ENCODE measurements at places on chromosomes 1 and 21. TPM values are rescaled to one million over a fixed set of nuclear protein-coding genes. Genes with fewer than 3 reads are reported as not detected.

TTLL7 gene
- 13.5 TPM for polyA plus RNA-seq

REN gene
- polyA plus RNA-seq, result 0.11 TPM

DNALI1 gene
- 8.3 TPM for polyA plus RNA-seq

PRKAB2 gene
- polyA plus RNA-seq, result 11.3 TPM

STUM gene
- 0.01 TPM for polyA plus RNA-seq

GBP5 gene
- not detected for polyA plus RNA-seq

COL6A1 gene
- 1,137 TPM for polyA plus RNA-seq

HES2 gene
- polyA plus RNA-seq, result 0.02 TPM

VSIG8 gene
- not detected for polyA plus RNA-seq

MEGF6 gene
- 0.54 TPM for polyA plus RNA-seq

TMEM69 gene
- polyA plus RNA-seq, result 54.3 TPM

RNF186 gene
- not detected for polyA plus RNA-seq

CCDC27 gene
- not detected for polyA plus RNA-seq

CYP2J2 gene
- polyA plus RNA-seq, result 0.07 TPM

CLDN17 gene
- not detected for polyA plus RNA-seq

HCN3 gene
- 0.86 TPM for polyA plus RNA-seq

MRPL55 gene
- polyA plus RNA-seq, result 41.0 TPM

ST6GALNAC5 gene
- 0.24 TPM for polyA plus RNA-seq

A3GALT2 gene
- polyA plus RNA-seq, result not detected

ERG gene
- polyA plus RNA-seq, result not detected

FALEC gene
- not detected for polyA plus RNA-seq

PRR9 gene
- polyA plus RNA-seq, result not detected

CFHR2 gene
- polyA plus RNA-seq, result not detected

GNAT2 gene
- polyA plus RNA-seq, result 0.22 TPM

HUNK gene
- polyA plus RNA-seq, result 0.25 TPM

PADI2 gene
- not detected for polyA plus RNA-seq

KCNT2 gene
- polyA plus RNA-seq, result 0.87 TPM

HSD3B1 gene
- polyA plus RNA-seq, result not detected

DENND2C gene
- polyA plus RNA-seq, result 1.5 TPM

PIGR gene
- not detected for polyA plus RNA-seq

IL19 gene
- not detected for polyA plus RNA-seq

CSF1 gene
- polyA plus RNA-seq, result 40.4 TPM

Measured in fibroblast of lung (primary cell).